ENCODE measurements at places on chromosomes 7 and 10.

GRCh38 chr10:49431426-49431825 is 35.5 kb upstream of the DRGX start:
- DNase-seq: no peak

- no peak for DNase-seq
These were observed 1132.3 kb downstream of the XPNPEP1 start for GRCh38 chr10:108791030-108791429.

GRCh38 chr7:114941692-114942091 is 19.8 kb downstream of the MDFIC start:
- DNase-seq: no peak

DNA sequence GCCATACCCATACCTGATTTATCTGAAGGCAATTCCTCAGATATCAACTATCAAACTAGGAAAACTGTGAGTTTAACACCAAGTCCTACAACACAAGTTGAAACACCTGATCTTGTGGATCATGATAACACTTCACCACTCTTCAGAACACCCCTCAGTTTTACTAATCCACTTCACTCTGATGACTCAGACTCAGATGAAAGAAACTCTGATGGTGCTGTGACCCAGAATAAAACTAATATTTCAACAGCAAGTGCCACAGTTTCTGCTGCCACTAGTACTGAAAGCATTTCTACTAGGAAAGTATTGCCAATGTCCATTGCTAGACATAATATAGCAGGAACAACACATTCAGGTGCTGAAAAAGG is 69.0 kb upstream of the RSBN1L start:
- DNase-seq: no peak

DNA sequence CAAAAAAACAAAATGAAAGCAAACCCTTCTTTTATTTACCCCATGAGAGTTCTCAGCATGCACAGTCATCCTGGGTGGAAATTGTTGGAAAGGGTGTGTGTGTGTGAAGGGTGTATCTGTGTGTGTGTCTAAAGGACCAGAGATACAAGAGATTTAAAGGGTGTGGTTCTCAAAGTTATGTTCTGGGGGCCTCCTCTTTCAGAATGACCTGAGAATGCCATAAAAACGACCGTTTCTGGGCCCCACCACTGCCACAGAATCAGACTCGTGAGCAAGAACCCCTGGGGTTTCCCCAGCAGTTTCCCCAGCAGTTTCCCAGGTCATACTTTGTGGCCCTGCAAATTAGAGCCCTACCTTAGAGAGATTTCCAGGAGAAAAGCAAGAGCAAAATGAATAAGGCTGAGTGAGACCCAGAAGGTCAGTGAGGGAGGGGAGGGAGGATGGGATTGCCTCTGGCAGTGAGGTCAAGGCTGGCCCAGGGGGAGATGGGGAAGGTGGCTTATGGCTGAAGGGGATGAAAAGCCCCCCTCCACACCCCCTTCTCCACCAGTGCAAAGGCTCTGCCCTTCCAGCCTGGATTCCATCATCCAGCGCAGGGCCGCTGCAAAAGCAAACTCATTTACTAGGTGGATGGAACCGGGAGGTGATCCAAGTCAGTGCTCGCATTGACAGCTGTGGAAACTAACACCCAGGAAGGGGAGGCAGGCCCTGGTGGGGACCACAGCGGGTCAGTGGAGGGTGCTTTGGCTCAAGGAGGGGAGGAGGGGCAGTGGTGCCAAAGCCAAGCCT is 10.2 kb downstream of the PYROXD2 start:
- DNase-seq: no peak

DNA sequence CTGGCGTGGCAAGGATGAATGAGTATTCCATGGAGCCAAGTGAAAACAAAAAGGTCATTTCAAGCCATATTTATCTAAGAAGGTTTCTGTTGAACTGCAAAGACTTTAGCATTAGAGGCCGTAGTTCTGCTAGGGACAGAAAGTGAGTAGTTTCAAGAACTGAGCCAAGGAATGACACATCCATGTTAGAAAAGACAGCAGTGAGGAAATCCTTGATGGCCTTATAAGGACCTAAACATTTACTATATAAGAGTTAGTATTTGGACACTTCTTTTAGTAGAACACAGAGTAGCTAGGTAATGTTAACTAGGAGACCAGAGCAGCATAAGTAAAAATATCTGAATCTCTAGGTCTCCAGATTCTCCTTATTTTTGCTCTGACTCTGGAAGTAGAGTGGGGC is 329.8 kb upstream of the SEMA3D start:
- no peak for DNase-seq

GRCh38 chr7:105640956-105641810 is 59.9 kb upstream of the EFCAB10 start:
- no peak for DNase-seq

DNA sequence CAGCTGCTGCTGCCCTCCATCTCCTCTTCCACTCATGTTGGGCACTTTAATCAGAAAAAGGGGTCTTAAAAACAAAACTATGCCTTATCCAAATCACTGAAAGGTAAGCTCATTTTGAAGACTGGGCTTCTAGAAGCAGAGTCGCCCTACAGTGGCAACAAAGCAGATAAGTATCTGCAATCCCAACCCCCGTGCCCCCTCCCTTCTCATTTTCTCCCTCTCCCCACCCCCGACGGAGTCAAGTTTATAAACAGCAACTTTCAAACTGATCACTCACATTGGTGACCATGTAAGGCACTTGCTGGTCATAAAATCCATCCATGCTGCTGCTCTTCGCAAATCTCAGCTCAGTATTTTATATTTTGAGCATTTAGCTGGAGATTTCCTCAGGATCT is 738 bp downstream of the ETV1 start:
- DNase-seq: no peak

DNA sequence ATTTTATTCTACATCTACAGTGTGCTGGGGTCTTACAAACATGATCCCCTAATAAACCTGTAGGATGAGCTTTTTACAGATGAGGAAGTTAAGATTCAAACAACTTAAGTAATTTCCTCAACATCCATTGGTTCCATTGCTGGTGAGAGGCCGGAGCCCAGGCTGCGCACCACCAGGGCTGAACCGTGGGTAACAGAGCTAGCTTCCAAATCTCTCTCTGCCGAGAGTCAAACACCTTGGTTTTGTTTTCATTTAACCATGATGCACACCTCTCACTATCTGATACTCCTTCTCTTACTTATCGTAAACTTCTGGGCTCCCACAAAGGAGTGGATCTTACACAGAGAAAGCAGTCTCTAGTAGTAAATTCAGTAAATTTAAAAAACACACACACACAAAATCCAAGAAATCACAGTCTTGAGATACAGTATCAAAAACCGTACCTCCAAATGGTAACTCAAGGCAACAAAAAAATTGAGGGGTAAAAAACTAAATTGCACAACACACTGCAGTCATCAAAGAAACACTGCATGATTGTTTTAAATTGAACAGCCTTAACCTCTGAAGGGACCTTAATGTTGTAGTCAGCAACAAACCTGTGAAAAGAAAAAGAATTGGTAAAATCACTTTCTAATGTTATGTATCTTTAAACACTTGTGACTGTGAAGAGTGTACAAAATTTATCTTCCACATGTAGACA is 20.5 kb downstream of the SGMS1 start:
- DNase-seq: no peak

DNA sequence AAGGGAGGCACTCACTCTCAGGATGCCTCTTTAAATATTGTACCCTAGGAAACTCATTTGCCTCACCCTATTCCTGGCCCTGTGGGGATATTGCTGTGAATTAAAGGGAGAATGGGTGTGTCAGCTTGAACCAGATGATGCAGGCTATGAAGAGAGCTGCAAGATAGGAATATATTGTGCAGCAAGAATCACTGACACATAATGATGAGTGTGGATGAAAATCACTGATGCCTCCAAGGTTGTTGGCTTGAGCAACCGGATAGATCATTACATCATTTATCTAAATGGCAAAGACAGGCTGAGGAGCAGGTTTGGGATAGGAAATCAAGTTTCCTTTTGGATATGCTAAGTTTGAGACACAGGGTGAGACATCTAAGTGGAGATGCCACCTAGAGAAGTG is 6.2 kb downstream of the SLC26A4 start:
- no peak for DNase-seq

DNA sequence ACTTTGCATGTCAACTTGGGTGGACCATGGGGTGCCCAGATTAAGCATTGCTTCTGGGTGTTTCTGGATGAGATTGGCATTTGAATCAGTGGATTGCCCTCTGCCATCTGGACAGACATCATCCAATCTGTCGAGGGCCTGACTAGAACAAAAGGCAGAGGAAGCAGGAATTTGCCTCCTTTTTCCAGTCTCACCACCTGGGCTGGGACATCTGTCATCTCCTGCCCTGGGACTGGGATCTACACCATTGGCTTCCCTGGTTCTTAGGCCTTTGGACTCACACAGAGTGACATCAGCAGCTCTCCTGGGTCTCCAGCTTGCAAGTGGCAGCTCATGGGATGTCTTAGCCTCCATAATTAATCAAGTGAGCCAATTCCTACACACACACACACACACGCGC is 10.3 kb downstream of the SLC13A4 start:
- DNase-seq: no peak

- DNase-seq: no peak
These were observed 354.2 kb upstream of the ZWINT start for GRCh38 chr10:56715262-56715661.

DNA sequence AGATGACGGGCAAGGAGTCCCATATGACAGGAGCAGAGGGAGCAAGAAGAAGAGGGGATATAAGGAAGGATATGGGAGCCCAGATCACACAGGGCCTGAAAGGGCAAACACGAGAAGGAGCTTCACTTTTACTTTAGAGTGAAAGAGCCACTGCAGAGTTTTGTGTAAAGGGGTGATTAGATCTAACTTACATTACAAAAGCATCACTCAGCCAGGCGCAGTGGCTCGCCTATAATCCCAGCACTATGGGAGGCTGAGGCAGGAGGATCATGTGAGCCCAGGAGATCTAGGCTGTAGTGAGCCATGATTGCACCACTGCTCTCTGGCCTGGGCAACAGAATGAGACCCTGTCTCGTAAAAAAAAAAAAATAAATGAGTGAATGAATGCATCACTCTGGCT is 91.1 kb downstream of the MPP7 start:
- DNase-seq: no peak

DNA sequence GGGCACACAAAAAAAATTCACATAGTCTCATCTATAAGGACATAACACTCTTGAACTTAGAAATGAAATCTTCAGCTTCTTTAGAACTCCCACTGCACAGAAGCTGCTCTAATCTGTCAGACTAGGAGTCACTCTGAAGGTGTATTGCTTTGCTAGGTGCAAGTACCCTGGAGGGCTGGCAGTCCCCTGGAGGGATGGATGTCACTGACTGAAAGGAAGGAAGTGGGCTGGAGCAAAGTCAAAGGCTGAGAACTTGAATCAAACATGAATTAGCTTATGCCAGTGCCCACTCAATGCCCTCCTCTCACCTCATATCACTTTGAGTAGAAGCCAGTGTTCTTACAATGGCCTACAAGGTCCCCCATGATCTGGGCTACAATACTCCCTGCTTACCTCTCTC is 140.3 kb upstream of the ANKRD1 start:
- no peak for DNase-seq

DNA sequence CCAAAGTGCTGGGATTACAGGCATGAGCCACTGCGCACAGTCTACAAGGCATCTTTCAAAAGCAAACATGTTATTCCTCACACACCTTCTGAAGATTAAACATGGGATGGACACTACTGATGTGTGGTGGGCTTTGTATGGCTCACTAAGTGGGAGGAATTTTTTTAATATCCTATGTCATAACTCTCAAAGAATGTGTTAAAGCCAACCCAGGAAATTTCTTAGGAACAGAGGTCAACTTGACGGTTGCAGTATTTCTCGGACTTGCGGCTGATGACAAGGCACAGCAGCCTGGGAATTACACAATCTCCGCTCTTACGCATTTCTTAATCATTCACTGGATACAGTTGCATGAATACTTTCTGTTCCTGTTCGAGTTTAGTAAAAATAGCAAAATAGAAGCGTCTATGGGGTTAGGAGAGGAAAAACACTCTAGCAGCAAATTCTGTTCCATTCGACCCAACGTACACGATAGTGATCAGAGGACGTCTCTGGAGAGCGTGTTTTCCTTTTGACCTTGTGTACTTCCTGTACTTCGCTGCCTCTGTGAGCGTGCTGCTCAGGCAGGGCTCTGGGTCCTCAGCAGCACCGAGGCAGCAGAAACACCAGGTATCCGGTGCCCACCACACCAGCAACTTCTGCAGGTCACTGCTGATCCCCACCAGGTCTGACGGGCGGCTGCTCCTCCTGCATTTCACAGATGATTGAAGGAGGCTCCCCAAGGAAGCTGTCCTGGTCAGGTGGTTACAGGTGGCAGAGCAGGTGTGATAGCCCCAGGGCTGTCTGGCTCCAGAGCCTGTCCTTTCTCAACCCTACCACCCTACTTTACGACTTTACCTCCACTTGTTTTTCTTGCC is 26.4 kb upstream of the SRGN start:
- no peak for DNase-seq

DNA sequence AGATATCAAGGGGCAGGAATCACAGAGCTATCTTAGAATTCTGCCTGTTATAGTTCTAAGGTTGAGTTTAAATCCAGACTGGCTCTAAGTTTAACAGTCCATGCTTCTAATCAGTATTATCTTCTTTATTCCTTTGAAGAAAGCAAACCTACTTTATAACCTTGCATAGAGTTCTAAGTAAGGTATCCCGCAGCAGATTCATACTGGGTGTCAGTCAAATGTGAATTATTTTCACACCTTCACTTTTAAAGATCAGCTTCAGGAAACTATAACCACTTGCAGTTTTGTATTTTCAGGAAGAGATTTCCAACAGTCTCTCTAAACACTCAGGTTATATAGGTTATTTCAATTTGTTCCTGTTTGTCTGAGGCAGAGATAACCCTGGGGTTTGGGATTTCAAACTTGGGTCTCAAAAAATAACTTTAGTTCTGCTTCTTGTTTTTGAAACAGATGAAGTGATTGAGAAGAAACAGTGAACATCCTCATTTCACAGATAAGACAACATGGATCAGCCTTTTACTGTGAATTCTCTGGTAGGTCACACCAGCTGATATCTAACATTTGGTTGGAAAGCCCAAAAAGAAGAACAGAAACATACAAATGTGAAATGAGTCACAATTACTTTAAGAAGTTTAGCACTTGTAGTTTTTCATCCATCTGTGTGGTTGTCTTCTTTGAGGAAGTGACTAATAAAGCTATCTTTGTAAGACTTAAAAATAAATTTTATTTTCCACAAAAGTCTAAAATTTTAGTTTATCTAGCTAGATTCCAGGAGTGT is 21.4 kb downstream of the STAMBPL1 start:
- DNase-seq: no peak

DNA sequence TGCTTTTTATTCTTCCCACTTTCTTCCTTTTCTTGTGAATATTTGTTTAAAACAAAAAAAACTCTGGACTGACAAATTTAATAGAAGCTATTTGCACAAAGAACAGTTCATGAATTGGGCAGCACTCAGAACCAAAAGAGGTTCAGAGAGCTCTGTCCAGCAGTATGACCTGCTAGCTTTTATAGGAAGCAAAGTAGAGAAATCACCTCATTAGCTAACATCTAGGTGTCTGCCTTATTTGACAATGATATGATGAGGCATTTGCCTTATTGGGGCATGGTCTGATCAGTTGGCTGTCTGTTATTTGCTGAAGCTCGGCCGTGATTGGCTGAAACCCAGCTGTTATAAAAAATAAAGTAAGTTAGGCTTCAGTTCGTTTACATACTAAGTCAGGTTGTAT is 819 bp upstream of the TRIM4 start:
- no peak for DNase-seq

Data from NCI-H1417 treated with DMSO at 0.1 percent for 48 hours (cell line).